ENCODE measurements at places on chromosomes 12 and 14. TPM values are rescaled to one million over a fixed set of nuclear protein-coding genes. Genes with fewer than 3 reads are reported as not detected.
A peak's percentile ranks its signal among the peaks of the same experiment; 100 is the strongest.

TUNAR gene
- polyA plus RNA-seq = not detected

DNM1L gene
- 23.6 TPM for polyA plus RNA-seq

PITPNM2 gene
- 0.67 TPM for polyA plus RNA-seq

COX14 gene
- 80.1 TPM for polyA plus RNA-seq

YBX3 gene
- polyA plus RNA-seq = 131 TPM

SLC6A13 gene
- polyA plus RNA-seq = not detected

PPP1R3E gene
- polyA plus RNA-seq = 0.88 TPM

HHIPL1 gene
- 0.09 TPM for polyA plus RNA-seq

GNB3 gene
- polyA plus RNA-seq = not detected

GYS2 gene
- not detected for polyA plus RNA-seq

CLMN gene
- polyA plus RNA-seq = 23.2 TPM

DNA sequence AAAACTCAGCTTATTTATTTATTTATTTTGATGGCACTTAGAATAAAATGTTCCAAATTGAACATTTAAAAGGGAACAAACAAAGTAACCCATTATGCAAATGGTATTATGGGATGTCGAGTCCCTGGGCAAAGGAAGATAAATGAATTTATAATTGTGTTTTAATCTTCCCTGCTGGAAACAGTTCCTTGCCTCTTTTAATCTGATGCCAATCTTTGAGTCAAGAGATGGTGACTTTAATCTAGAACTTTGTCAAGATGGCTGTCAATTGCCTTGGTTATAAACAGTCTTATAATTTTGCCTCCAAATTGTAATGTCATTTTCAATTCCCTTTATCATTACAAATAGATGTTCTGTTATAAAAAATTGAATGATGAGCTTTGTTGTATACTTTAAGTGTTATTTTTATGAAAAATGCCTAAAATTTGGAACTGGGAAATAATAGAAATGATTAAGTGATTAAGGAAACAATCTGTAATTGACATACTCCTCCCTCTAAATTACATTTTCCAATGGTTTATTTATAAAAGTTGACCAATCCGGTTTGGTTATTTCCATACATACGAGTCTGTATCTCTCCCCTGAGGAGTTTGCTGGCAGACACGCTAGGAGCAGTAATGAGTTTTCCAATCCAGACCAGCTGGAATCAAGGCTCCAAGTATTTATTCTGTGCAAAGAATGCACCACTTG lies 134.9 kb upstream of the FRMD6 start:
- no peak overlapping the region for H3K27ac ChIP-seq
- H3K4me3 ChIP-seq = no peak overlapping the region
- no peak for DNase-seq
- H3K4me1 ChIP-seq = no peaks in the 10 kb centered on the region
- no peaks in the 10 kb centered on the region for H3K36me3 ChIP-seq

GRCh38 chr12:92055877-92056276 lies 89.8 kb downstream of the BTG1 start:
- H3K36me3 ChIP-seq = no peaks in the 10 kb centered on the region
- H3K27ac ChIP-seq = no peak overlapping the region
- H3K4me1 ChIP-seq = peaks cover 27% of the 10 kb centered on the region
- no peak for DNase-seq
- no peaks in the 10 kb centered on the region for H3K27me3 ChIP-seq
- H3K4me3 ChIP-seq = no peak overlapping the region

DNA sequence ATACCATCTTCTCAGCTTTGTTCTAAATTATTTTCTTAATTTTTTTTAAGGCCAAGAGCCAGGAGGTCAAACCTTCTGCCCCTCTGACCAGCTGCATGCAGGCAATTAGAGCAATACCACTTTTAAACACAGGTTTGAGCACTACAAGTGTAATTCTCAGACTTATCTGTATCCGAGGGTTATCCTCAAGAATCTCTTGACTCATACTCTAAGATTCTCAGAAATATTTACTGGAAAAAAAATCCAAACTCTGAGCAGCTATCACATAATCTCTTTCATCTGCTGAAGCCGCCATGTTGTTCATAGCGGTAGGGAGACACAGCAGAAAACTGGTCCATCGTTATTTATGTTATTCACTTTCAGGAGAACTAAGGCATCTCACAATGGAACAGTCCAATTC lies 27.4 kb upstream of the PTHLH start:
- DNase-seq = no peak
- H3K36me3 ChIP-seq = no peaks in the 10 kb centered on the region
- H3K4me1 ChIP-seq = no peaks in the 10 kb centered on the region
- H3K4me3 ChIP-seq = no peak overlapping the region

DNA sequence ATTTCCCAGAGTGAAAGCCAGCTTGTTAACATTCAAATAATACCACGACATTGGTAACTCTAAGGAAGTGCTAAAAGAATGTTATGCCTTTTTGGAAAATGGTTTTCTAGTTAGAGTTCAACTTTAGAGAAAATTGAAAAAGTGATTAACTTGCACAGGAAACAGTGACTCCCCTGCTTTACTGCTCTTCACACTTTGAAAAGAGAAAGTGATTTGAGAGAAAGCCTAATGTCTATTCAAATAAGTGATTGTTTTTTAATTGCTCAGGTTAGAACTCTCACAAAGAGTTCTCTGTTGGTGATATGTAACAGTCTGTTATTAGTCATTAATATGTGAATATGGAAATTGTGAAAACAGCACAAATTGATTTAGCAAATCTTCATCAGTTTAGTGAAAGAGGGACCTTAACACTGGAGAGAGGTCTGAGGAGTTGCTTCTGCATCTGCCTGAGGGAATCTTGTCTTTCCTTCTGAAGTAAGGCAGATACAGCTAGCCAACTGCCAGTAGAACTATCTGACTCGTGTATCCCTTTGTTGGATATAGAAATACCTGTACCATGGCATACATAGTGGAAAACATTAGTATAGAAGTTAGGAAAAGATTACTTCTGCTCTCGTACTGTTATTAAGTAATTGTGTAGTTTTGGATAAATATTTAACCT lies 25.5 kb downstream of the ATF7IP start:
- DNase-seq = no peak
- peaks cover 7% of the 10 kb centered on the region for H3K36me3 ChIP-seq
- H3K4me1 ChIP-seq = peaks cover 25% of the 10 kb centered on the region

- no peaks in the 10 kb centered on the region for H3K36me3 ChIP-seq
- H3K27me3 ChIP-seq = no peaks in the 10 kb centered on the region
- no peak for DNase-seq
- peaks cover 29% of the 10 kb centered on the region for H3K4me1 ChIP-seq
- no peak overlapping the region for H3K27ac ChIP-seq
- H3K4me3 ChIP-seq = no peak overlapping the region
These were observed 38.7 kb downstream of the SLC6A12 start for GRCh38 chr12:175250-175649.

GRCh38 chr14:61388976-61389576 lies 67.7 kb downstream of the PRKCH start:
- no peaks in the 10 kb centered on the region for H3K36me3 ChIP-seq
- no peak overlapping the region for H3K4me3 ChIP-seq
- H3K27me3 ChIP-seq = no peaks in the 10 kb centered on the region
- peaks cover 14% of the 10 kb centered on the region for H3K4me1 ChIP-seq

DNA sequence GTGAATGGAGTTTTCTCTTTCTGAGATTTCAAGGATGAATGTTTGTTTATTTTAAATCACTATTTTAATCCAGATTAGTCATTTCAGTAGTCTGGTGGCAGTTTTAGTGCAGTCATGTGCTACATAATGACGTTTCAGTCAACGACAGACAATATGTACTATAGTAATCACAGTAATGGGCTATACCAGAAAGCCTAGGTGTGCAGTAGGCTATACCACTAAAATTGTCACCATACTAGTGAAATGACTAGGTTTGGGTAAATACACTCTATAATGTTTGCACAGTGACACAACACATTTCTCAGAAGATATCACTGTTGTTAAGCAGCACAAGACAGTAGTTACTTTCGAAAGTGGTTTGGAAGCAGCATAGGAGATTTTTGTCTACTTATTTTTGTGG lies 203.1 kb downstream of the ETNK1 start:
- H3K4me1 ChIP-seq = no peaks in the 10 kb centered on the region
- no peaks in the 10 kb centered on the region for H3K36me3 ChIP-seq
- no peak overlapping the region for H3K27ac ChIP-seq
- H3K27me3 ChIP-seq = no peaks in the 10 kb centered on the region
- no peak for DNase-seq

GRCh38 chr12:56596815-56597214 lies 33.3 kb downstream of the BAZ2A start:
- no peak overlapping the region for H3K27ac ChIP-seq
- H3K4me3 ChIP-seq = no peak overlapping the region
- H3K4me1 ChIP-seq = no peaks in the 10 kb centered on the region
- no peak for DNase-seq
- no peaks in the 10 kb centered on the region for H3K27me3 ChIP-seq

GRCh38 chr14:21155963-21156362 lies at the start of gene OR5AU1:
OR5AU1 (minus strand) TSS chr14:21156063; CDS start chr14:21155872, 191 bp downstream.
- no peaks in the 10 kb centered on the region for H3K27me3 ChIP-seq
- H3K4me1 ChIP-seq = no peaks in the 10 kb centered on the region
- H3K27ac ChIP-seq = no peak within 1 kb of the TSS

- no peaks in the 10 kb centered on the region for H3K27me3 ChIP-seq
- no peak overlapping the region for H3K4me3 ChIP-seq
- DNase-seq = no peak
- no peaks in the 10 kb centered on the region for H3K4me1 ChIP-seq
These were observed 102.0 kb downstream of the SLC38A4 start for GRCh38 chr12:46723629-46724419.

DNA sequence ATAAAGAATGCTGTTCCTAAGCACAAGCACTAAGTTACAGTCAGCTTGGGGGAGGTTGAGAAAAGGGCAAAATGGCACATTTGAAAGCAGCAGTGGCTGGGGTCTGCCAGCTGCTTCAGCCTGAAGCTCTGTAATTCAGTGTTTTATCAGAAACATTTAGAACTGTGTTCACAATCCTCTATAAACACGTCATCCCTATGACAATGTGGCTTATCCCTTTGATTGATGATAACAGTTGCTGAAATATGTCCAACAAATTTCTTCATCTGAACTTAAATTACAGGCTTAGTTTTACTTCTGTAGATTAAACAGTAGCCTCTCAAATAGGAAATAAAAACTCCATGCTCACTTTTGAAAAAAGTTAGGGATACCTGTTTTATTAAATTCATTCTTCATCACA lies 108.8 kb downstream of the VEZT start:
- H3K36me3 ChIP-seq = no peaks in the 10 kb centered on the region
- no peaks in the 10 kb centered on the region for H3K27me3 ChIP-seq
- H3K27ac ChIP-seq = no peak overlapping the region
- H3K4me3 ChIP-seq = no peak overlapping the region
- DNase-seq = no peak

GRCh38 chr12:105427883-105428282 lies 97.4 kb downstream of the C12orf75 start:
- H3K36me3 ChIP-seq = no peaks in the 10 kb centered on the region
- H3K4me1 ChIP-seq = no peaks in the 10 kb centered on the region
- no peak overlapping the region for H3K4me3 ChIP-seq
- H3K27me3 ChIP-seq = peaks cover 3% of the 10 kb centered on the region
- no peak for DNase-seq
- H3K27ac ChIP-seq = no peak overlapping the region

- H3K4me1 ChIP-seq = peaks cover 21% of the 10 kb centered on the region
- no peaks in the 10 kb centered on the region for H3K36me3 ChIP-seq
- H3K27me3 ChIP-seq = no peaks in the 10 kb centered on the region
- no peak overlapping the region for H3K4me3 ChIP-seq
- peak; percentile 51 for DNase-seq
These were observed 1727.1 kb upstream of the SEL1L start for GRCh38 chr14:83260751-83261150.

DNA sequence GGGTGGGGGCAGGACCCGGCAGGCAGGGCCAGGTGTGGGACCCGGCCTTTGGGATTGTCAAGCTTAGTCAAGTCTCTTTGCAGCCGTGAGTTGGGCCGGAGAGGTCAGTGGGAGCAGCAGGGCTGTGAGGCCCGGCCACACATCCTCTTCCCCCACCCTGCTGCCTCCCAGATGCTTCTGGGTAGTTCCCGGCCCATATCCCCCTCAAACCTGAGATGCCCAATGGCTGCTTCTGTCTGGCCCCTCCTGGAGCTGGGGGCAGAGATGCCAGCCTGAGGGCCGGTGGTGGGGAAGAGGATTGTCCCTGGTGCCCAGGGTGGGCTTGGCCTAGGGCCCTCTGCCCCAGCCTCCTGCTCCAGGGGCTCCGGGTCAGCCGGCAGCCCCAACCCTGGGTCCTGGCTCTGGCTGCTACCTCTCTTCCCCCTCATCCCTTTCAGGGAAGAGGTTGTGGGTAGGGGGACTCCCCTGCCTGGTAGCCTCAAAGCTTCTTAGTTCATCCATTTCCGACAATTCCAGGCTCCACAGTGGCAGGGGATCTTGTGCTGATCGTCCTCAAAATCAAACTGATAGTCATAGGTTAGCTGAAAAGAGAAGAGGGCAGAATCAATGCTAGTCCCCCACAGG lies 2.8 kb upstream of the PRKAG1 start:
- H3K27ac ChIP-seq = no peak overlapping the region
- no peaks in the 10 kb centered on the region for H3K27me3 ChIP-seq
- no peak for DNase-seq

GRCh38 chr12:83573671-83574070 lies 887.0 kb downstream of the TMTC2 start:
- no peaks in the 10 kb centered on the region for H3K4me1 ChIP-seq
- H3K27ac ChIP-seq = no peak overlapping the region
- H3K4me3 ChIP-seq = no peak overlapping the region
- H3K36me3 ChIP-seq = no peaks in the 10 kb centered on the region
- no peaks in the 10 kb centered on the region for H3K27me3 ChIP-seq
- no peak for DNase-seq

DNA sequence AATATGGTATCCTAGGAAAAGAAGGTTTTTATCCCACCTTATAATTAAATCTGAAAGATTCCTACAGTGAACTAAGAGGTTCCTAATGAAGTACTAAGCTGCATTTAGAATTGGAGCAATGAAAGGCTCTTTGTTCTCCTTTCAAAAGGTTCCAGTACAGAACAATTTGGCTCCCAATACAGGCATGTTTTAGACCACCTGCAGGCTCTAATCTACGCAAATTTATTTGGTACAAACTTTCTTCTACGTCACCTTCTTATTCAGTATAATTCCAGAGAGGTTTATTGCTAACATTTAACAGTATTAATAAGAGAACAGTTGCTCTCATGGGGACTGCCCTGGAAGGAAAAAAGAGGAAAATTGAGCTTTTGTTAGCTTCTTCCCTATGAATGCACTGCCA lies 37.6 kb upstream of the SLCO1C1 start:
- no peak for DNase-seq
- H3K4me3 ChIP-seq = no peak overlapping the region
- no peaks in the 10 kb centered on the region for H3K4me1 ChIP-seq
- H3K27me3 ChIP-seq = no peaks in the 10 kb centered on the region

- no peak for DNase-seq
- H3K27me3 ChIP-seq = no peaks in the 10 kb centered on the region
- no peaks in the 10 kb centered on the region for H3K4me1 ChIP-seq
- no peak overlapping the region for H3K27ac ChIP-seq
These were observed 11.1 kb upstream of the CLMN start for GRCh38 chr14:95330591-95331370.

- H3K4me3 ChIP-seq = no peak overlapping the region
- H3K27me3 ChIP-seq = no peaks in the 10 kb centered on the region
- no peaks in the 10 kb centered on the region for H3K36me3 ChIP-seq
- DNase-seq = no peak
- H3K4me1 ChIP-seq = peaks cover 34% of the 10 kb centered on the region
These were observed 3.3 kb upstream of the FRS2 start for GRCh38 chr12:69466867-69467266.

GRCh38 chr12:105856048-105856405 lies 282.7 kb downstream of the NUAK1 start:
- no peaks in the 10 kb centered on the region for H3K4me1 ChIP-seq
- H3K36me3 ChIP-seq = no peaks in the 10 kb centered on the region
- no peak overlapping the region for H3K27ac ChIP-seq
- no peak for DNase-seq

GRCh38 chr12:125105600-125105999 lies 40.4 kb downstream of the AACS start:
- H3K27ac ChIP-seq = no peak overlapping the region
- peaks cover 9% of the 10 kb centered on the region for H3K36me3 ChIP-seq
- DNase-seq = no peak
- H3K4me3 ChIP-seq = no peak overlapping the region
- H3K4me1 ChIP-seq = no peaks in the 10 kb centered on the region
- H3K27me3 ChIP-seq = no peaks in the 10 kb centered on the region

Measured in CD14-positive monocyte (primary cell).